ENCODE measurements at places on chromosomes 3 and 15.

GRCh38 chr3:184648636-184649035 is 63.2 kb downstream of the MAGEF1 start:
- DNase-seq, result no peak

DNA sequence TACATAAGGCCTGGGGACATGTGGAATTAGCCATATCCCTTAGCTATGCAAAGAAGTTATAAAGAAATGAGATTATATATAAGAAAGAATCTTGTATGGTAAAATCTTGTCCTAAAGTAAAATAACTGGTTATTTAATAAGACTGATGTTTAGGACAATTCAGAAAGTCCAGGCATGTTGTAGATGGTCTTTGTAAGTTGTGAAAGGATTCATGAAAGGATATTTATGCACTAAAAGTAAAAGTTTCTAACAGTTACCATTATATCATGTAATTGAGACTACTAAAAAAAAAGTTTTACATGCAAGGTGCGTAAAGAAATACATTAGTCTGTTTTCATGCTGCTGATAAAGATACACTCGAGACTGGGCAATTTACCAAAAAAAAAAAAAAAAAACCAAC is 146.3 kb downstream of the FMN1 start:
- DNase-seq, result no peak

DNA sequence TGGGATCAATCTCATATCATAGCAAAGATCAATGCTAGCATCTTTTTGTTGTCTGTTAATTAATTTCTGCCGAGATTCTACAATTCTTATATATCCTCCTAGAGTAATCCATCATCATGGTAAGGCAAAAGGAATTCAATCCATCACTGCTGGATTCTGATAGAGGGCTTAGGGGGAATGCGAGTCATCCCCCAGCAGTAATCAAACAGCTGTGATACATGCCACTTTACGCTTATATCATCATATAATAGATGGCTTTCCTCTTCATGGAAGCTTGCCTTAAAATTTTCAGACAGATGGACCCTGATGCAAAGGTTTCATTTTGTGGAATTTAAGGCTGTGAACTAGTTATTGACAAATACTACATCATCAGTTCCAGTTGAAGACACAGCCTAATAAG is 645.9 kb downstream of the CADM2 start:
- DNase-seq, result no peak

DNA sequence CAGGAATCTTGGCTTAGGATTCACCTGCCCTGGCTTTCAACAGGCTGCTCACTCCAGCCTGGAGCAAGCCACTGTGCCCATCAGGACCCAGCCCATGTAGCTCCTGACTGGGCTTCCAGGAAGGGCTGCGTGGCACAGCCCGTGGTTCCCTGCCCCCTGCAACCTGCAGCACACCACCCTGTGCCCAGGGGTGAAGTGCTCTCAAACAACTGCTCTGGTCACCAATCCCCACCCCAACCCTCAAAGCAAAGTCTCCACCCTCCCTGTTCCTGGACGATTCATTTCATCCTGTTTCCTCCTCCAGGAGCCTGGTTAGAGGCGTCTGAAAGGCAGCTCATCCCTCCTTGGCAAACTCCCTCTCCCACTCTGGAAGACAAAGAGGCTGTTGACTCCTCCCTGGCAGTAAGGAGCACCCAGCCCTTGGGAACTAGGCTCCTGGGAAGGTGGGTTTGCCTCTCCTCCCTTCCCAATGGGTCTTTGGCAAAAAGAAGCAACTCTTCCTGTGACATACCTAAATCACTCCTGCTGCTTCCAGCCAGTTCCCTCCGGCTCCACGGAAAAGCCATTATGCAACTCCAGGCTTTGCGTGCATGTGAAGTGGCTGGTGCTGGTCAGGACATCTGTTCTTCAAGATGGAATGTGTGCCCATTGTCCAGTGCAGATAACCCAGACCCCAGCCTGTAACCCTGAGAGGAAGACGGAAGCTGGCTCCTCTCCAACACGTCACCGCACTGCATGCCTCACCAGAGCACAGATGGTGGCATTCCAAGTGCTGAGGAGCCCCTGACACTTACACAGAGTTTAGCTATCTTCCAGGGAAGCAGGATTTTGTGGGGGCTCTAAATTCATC is 29.1 kb upstream of the VIPR1 start:
- no peak for DNase-seq

Measured in Caki2 (cell line).